ENCODE measurements at places on chromosomes 1 and 21.

- no peak for DNase-seq
Observed at GRCh38 chr1:67639361-67639760, 45.6 kb upstream of the GADD45A start.

DNA sequence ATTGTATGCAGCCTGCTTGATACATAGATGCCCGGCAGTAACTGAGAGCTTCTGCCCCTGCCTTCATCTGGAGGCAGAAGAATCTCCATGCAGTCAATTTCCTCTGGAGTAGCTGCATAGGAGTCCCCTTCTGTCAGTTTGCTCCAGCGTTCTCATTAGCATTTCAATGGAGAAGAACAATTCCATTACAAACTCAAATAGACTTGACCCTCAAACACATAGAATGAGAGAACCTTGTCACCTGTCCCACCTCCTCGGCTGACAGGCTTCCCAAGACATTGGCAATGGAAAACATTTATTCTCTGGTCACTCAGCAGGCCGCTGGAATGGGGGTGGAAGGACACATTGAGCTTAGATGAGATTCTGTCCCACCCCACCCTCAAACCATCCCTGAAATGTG is 45.6 kb upstream of the TMEM51 start:
- no peak for DNase-seq

- DNase-seq, result no peak
Observed at GRCh38 chr1:162327788-162328165, 48.9 kb downstream of the SPATA46 start.

GRCh38 chr1:215704089-215704860 is 137.2 kb downstream of the KCTD3 start:
- DNase-seq, result no peak

GRCh38 chr1:204803607-204804006 is 67.1 kb upstream of the NFASC start:
- DNase-seq, result no peak

DNA sequence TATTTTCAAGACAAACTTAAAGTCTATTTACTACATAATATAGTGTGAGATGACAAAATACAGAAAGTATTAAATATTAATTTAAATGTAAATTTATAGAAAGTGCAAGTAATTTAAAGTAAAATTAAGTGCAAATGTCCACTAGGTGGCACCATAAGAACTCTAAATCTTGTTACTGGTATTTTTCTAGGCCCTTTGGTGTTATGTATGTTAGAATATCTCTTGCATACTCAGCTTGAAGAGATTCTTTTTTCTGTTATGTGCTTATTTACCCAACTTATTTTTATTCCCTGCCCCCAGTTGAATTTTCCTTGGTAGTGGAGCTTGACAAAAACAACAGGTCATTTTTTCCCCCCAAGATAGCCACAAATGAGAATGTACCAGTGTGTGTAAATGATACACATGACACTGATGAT is 71.5 kb downstream of the RPS6KC1 start:
- DNase-seq, result no peak

- DNase-seq, result no peak
Observed at GRCh38 chr1:169457443-169457842, 28.3 kb downstream of the SLC19A2 start.

DNA sequence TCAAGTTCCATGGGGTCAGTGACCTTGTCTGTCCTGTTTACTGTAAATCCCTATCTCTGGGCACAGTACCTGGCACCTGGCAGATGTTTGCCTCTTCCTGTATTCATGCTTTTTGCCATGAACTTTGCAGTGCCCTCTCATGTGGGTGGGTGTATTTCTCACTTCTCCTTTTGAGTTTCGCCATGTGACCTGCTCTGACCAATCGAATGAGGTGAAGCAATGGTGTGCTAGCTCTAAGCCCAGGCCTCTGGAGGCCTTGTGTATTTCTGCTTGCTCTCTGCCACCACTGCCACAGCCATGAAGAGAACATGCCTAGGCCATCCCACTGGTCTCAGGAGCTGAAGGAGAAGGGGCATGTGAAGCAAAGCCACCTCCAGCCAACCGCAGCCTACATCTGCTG is 185.5 kb upstream of the ZC3H12A start:
- DNase-seq, result peak; percentile 94

GRCh38 chr1:14929547-14930246 is 223.8 kb upstream of the TMEM51 start:
- no peak for DNase-seq

- no peak for DNase-seq
Observed at GRCh38 chr1:27451343-27451742, 38.6 kb downstream of the WASF2 start.

- no peak for DNase-seq
Observed at GRCh38 chr1:46130606-46131005, 1.8 kb downstream of the PIK3R3 start.

GRCh38 chr21:27380303-27380702 is 413.4 kb upstream of the ADAMTS5 start:
- no peak for DNase-seq

DNA sequence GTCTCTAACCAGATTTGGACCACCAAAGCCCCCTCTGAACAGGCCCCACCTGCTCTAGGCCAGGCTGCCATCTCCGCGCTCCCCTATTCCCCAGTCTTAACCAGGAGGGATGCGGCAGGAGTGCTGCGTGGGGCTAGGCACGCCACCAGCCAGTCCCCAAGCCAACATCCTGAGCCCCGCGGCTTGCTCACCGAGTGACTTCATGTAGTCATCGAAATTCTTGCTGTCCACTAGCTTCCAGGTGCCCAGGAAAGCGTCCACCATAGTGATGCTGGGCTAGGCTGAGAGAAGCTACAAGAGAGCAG is 173 bp downstream of the FABP3 start:
- no peak for DNase-seq

DNA sequence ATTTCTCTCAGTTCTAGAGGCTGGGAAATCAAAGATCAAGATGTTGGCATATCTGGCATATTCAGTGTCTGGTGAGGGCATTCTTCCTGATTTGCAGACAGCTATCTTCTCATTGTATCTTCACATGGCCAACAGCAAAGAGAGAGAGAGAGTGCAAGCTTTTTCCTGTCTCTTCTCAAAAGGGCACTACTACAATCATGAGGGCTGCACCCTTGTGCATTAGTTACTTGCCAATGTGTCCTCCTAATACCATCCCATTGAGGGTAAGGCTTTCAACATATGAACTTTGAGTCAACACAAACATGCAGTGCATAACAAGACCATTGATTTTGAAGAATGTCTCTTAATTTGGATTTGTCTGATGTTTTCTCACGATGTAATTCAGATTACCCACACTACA is 78.0 kb downstream of the CCDC30 start:
- DNase-seq, result no peak

DNA sequence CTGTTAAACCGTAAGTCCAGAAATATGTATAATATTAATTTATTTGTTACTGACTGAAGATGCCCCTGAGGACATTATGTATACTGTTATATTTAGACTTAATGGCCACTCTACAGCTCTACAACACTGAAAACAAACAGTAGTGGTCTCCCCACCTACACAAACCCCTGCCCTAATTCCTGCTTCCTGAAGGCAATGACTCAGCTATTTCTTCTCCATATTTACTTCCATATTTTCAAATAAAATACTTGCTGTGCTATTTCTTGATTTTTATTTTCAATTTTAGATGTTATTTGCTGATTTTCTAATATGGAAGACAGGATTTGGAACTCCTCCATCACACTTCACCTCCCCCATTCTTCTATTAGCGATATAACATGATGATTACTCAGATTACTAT is 97.6 kb downstream of the PCNX2 start:
- DNase-seq, result no peak

GRCh38 chr1:226111883-226112261 is 49.4 kb downstream of the H3-3A start:
- no peak for DNase-seq

DNA sequence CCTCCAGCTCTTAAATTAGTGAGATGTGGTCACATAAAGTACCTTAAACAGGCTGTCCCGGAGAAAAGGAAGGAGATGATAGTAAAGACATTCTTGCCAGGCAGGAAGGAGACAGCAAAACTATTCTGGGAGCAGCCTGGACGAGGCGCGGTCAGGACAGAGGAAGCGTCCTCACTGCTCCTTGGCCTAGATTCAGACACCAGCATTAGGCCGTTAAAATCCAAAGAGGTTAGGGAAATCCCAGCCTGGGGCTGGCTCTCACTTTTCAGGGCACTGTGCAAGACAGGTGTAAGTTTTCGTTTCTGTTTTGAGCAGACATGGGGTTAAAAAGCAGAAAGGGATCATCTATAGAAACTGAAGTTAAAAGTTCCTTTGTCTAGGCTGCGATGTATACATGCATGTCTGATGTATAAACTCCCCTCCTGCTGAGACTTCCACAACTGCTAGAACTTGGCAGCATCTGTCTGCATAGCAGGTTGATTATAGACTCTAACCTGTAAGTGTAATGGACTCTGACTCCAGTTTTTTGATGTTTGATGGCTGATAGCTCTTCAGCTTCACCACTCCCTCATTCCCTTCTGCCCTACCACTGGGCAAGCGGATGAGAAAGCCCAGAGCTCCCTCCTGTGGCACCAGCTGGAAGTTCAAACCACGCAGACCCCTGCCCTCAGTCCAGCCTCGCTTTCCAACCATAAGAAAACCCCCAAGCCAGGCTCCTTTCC is 21.5 kb downstream of the STPG1 start:
- peak; percentile 74 for DNase-seq

GRCh38 chr1:189669846-189670245 is 807.8 kb downstream of the BRINP3 start:
- no peak for DNase-seq

DNA sequence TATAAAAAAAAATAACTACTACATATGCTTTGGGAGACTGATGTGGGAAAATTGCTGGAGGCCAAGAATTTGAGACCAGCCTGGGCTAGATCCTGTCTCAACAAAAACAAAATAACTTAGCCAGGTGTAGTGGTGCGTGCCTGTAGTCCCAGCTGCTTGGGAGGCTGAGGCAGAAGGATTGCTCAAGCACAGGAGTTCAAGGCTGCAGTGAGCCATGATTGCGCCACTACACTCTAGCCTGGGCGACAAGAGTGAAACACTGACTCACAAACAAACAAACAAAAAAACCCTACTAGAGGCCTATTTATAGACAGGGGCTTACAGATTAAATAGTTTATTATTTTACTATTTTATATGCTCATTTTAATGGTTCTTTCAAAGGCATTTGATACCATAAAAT is 80.0 kb downstream of the LHX4 start:
- DNase-seq, result no peak

- no peak for DNase-seq
Observed at GRCh38 chr1:227125929-227126545, 185.9 kb downstream of the COQ8A start.

GRCh38 chr1:225977937-225978748 is 21.0 kb downstream of the SDE2 start:
- peak; percentile 81 for DNase-seq

DNA sequence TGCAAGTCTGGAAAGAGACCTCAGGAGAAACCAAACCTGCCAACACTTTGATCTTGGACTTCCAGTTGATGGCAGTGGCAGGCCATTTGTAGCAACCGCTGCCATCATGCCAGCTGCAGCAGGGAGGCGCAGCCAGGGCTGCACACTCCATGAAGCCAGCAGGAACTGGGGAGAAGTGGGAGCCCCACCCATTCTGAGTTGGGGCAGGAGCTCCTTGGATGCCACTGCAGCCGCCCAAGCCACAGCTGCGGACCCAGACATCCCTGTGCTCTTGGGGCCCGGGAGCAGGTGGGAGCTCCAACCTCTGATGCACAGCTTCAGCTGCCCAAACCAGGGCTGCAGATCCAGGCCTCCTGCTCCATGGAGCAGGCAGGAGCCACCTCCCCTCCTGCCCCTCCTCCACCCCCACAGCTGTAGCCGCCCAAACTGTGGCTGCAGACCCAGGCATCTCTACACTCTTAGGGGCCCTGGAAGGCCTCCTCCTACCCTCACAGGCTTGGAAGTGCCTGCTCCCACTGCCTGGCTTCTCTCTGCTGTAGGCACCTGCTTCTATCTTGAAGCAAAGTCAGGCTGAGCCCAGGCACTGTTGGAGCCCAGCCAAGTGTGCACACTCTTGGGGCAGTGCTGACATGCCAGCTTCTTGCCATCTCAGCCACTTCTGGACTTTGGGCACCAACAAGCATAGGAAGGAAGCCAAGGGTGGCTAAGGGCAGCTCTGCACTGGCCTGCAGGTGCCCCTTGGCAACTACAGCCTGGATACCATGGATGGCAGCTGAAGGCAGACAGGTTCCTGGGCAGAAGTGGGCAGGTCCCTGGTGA is 20.0 kb upstream of the DISP1 start:
- no peak for DNase-seq

DNA sequence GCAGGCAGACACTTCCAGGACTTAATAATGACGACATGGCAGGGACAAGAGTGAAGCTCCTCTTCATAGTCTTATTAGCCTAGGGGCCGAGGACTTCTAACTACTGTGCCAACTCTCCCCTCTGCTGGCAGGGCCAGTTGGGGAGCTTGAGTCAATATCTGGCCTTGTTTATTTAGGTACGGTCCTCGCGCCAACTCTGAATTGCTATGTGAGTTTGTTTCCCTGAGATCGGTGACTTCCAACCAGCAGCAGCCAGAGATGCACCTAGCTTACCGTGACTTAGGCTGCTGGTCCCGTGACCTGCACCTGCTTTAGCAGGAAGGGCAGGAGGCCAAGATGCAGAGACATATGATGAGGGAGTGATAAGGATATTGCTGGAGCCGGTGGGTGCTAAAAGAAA is 451.1 kb downstream of the PCP4 start:
- no peak for DNase-seq

DNA sequence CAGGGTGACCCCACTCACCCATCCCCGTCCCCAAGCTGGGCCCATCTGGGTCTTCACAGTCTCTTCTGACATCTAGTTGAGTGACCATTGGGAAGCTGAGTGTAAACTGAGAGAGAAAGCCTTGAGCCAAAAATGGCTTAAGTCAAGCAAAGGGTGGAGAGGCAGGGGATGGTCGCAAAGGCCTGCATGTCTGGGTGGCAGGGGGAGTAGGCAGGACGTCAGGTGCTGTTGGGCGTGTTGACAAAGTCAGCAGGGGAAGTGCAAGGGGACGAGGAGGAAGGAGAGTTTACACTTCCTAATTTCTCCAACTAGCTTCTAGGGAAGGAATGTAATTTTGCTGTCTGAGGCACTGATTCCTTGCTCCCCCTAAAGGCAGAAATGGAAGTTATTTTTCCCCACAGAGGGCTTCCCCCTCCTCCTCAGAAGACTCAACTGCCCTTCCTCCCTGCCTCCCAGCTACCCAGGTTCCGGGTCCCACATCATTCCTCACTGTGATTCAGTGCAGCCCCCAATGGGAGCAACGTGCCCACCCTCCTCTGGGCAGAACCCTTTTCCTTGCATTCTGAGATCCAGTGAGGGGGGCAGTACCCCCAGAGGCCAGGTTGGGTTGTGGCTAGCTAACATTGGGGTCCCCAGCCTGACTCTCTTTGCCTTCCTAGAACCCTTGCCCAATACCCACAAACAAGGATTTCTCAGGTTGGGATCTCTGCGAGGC is 1.2 kb upstream of the ADORA1 start:
- no peak for DNase-seq

DNA sequence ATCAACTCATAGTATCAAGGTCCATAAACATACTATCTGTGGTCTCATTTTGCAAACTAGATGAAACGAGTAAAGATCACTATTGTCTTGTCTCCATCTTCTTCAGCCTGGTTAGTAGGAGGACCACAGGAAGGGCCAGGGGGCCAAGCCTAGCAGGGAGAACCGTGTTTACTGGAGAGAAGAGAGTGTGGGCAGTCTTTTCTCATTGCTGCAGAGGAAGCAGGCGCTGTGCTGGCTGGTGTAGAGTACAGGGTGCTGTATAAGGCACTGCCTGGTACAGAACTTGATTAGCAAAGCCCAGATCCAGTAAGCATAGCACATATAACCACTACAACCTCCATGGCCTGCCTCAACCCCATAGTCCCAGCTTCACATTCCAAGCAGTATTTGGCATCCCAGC is 10.0 kb upstream of the B4GALT3 start:
- no peak for DNase-seq
